BE2C (cell line): ENCODE measurements at places on chromosomes 2 and 18.

DNA sequence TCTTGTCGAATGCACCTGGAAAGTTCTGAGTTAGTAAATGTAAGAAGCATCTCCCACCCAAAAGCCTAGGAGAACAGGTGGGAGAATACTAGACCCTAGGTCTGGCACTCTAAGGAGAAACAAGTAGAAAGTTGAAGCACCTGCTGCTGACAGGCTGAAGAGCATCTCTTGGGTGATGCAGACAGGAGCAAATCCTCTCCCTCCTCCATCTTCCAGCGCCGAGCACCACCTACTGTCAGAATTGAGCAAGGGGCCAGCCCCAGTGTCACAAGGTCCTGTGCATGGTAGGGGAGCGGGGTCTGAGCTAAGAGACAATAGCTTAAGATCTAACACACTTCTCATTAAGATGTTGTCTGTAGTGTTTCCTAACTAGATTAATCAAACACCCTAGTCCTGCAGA lies 52.9 kb downstream of the HK2 start:
- no peak for DNase-seq

DNA sequence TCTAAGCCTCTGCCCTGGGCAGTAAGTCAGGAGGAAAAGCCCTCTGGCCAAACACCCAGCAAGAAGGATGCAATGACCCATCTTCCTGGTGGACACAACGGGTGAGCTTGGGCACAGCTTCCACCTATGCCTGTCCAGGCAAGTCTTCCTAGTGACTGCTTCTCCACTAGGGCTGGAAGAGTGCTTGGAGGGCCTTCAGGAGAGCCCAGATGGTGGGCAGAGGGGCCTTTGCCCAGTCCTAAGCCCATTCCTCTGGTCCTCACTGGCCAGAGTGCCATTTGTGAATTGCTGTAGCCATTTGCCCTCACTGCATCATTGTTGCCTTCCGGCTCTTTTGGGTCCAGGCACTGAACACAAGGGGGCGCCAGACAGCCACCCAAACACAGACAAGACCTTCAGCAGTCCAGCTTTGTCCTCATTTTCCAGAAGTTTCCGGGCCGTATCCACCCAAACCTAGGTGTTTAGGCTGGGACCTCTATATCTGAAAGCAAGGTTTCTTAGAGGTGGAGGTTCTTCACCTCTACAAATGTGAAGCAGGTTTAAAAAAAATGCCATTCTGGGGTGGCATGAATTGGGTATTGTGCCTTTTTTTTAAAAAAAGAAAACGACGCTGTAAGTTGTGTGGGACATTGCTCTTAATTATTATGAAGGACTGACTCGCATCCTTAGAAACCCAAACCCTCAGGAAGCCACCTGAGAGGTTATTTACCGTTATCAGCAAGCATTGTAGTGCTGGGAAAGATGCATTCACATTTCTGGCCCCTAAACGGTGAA lies 29.5 kb downstream of the PAX8 start:
- peak; percentile 49 for DNase-seq

GRCh38 chr18:56641714-56642337 lies 3.4 kb upstream of the TXNL1 start:
- DNase-seq = no peak

DNA sequence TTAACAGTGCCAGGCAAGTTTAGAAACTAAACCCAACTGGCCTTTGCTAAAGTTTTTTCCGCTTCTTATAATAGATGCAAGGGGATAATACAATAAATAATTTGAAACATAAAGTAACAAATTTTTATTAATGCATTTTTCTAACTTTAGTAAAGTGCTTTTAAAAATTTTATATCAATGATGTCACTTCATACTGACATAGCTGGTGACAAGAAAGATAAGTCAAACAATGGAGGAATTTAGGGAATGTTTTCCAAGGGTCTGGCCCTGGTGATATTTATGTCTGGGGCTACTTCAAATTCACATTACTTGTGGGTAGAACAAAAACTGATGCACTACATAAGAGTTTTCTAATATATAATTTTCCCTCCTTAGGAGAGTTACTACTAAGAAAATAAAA lies 61.2 kb upstream of the CBLN2 start:
- DNase-seq = no peak

GRCh38 chr2:77713412-77713811 lies 191.2 kb upstream of the LRRTM4 start:
- no peak for DNase-seq
